ENCODE measurements at places on chromosomes 1 and 21.
A peak's percentile ranks its signal among the peaks of the same experiment; 100 is the strongest.

GRCh38 chr1:22176258-22176657 is 33.4 kb upstream of the WNT4 start:
- DNase-seq, result no peak

DNA sequence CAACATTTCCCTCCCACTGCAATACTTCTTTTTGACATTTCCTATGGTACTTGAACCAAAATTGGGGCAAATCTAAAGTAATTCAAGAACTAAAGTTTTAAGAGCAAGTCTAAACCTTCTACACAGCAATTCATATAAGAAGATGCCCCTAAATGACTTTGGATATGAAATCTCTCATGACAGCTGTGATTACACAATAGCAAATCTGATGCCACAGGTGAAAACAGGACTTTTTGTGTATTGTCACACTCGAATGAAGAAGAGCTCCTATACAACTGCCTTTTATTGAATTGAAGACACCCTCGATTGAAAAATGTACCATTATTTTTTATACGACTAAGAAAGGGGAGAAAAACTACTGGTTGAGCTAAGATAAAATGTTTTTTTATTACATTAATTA is 59.6 kb upstream of the DYNLT5 start:
- no peak for DNase-seq

DNA sequence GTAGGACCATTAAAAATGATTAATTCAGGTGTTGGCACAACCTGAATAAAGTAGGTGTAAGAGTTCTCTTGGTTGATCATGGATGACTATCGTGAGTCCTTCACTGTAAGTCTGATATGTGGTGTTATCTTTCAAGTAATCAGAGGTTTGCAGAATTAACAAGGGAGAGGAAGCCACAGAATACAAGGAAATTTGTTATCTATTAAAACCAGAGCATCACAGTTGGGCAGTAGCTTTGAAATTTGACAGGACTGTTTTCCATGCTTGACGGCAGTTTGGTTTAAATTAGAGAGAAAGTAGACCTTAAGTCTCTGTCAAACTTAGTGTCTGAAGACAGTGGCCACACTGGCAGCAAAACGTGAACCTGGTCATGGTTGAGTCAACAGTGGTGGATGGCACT is 139.5 kb upstream of the KCNK2 start:
- DNase-seq, result no peak

- no peak for DNase-seq
Measured at GRCh38 chr1:36034692-36035091, 49.2 kb upstream of the TEKT2 start.

DNA sequence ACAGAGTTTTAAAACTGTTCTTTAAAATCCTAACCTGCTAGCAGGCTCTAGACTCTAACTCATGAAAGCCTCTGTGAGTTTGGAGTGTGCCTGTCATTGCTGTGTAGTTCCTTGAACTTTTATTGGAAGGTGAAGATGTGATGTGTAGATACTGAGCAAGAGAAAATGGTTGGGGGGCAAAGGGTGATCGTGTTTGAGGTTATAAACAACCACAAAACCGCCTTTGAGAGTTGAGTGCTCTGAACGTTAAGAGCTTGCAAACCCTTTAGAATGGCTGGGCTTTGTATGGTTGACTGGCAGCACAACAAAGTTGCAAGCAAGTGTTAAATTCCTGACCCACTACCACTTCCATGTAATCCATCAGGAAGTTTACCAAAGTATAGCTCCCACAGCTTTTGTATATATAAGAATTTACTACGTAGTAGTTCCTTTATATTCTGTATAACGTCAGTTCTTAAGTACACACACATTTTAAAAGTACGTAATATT is 19.6 kb downstream of the BACE2 start:
- no peak for DNase-seq

DNA sequence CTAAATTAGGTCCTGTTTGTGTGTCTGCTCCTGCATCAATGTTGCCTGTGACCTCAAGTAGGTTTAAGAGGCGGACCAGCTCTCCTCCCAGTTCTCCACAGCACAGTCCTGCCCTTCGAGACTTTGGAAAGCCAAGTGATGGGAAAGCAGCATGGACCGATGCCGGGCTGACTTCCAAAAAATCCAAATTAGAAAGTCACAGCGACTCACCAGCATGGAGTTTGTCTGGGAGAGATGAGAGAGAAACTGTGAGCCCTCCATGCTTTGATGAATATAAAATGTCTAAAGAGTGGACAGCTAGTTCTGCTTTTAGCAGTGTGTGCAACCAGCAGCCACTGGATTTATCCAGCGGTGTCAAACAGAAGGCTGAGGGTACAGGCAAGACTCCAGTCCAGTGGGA is 79.9 kb downstream of the PRDM2 start:
- no peak for DNase-seq

DNA sequence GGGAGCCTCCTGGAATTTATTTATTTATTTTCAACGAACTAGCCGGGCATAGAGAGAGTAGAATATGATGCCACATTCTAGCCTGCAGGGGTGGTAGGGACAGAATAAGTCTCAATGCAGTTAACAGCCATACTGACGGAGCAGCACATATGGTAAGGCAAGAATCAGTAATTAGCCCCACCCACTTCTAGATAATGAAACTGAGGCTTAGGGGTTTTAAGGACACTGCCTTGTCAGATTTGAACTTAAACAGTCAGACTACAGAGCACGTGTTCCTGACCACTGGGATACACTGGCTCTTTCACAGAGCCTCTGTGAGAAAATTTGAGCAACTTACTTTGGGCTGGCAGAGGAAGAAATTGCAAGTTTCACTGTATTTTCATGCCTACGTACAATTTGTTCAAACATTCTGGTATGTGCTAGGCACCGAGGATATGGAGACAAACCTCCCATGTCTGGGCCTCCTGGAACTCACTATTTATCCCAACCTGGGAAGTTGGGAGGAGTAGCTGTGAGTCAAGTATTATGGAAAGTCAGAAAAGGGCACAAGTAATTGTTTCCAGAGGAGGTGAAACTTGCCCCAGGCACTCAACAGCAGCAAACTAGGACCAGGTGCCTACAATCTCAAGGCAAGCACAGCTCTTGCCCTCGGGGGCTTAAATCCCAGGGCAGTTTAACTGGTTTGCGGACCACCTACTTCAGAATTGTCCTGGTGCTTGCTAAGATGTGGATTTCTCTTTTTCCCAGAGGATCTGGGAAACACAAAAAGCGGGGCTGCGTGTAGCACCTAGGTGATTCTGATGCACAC is 1.6 kb upstream of the CLIC4 start:
- no peak for DNase-seq

- no peak for DNase-seq
Measured at GRCh38 chr1:5576011-5576672, 416.1 kb downstream of the NPHP4 start.

DNA sequence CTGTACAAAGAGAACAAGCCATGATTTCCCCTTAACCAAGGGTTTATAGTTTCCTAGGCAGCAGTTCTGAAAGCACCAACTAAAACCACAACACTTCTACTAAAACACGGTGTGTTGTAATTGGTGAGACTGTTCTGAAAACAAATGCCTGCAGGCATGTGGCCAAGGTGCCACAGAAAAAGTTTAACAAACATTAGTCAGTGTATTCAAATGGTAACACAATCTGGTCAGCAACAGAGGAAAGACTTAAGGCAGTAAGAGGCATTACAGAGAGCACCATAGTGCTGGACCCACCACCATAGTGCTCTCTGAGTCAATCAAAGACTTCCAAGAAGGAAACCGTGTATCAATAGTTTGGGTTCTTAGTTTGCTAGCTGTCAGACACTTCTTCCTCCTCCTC is 16.7 kb downstream of the SNIP1 start:
- no peak for DNase-seq

DNA sequence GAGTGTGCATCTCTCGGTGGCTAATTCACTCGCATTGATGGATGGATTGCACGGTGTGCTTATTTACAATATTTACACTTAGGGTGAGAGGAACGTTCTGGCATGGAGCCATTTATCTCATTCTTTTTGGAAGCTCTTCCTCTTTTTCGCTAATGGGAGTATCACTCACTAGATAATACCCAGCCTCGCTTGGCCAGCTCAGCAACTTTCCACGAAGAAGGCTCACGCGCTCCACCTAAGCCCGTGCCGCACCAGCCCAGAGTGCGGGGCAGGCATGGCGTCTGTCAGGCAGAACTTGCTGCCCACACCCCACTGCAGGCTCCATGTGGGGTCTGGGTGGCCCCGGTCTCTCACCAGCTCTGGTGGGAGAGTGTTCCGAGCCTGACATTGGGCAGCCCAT is 484.9 kb downstream of the NPHP4 start:
- DNase-seq, result no peak

GRCh38 chr1:204514828-204515227 is 1.4 kb upstream of the MDM4 start:
- no peak for DNase-seq

GRCh38 chr1:231059566-231060193 is 19.6 kb upstream of the FAM89A start:
- no peak for DNase-seq

GRCh38 chr21:31520561-31521098 is 138.9 kb upstream of the SOD1 start:
- no peak for DNase-seq

DNA sequence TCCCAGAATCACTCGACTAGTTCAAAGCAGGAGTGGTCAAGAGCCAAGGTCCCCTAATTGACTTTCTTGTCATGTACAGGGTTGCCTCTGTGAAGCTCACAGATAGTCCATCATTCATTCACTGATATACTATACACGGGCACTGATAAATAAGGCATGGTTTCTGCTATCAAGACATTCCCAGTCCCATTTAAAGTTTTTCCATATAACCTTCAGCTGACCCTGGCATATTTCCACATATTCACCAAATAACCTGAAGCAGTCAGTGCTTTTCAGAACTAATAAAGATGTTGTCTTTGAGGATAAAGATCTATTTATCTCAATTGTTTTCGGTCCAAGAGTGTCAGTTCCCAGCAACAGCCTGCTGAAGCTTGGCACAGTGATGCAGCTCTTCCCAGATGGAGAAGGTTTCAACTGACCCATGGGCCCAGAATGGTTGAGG is 173.4 kb downstream of the ZZZ3 start:
- no peak for DNase-seq

- no peak for DNase-seq
Measured at GRCh38 chr1:151287767-151288500, 5.8 kb downstream of the ZNF687 start.

GRCh38 chr1:201648066-201648906 is 109.4 kb downstream of the NAV1 start:
- DNase-seq, result peak; percentile 2

DNA sequence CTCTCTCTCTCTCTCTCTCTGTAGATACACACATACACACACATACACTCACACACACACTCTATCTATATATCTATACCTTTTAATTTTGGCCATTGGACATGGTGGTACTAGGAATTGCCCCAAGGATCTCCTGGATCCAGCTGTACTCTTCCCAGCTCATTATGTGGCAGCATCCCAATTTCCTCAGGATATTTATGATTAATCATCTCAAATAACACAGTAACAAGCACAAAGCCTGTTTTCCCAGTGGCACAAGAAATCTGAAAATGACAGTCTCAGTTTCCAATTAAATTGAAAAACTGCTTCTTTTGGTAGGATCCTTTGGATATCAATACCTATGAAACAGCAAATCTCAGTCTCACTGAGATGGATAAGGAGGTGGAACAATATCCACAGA is 27.6 kb downstream of the S100A10 start:
- no peak for DNase-seq

- peak; percentile 78 for DNase-seq
Measured at GRCh38 chr1:156160743-156161171, 7.4 kb downstream of the SEMA4A start.

All from stimulated activated CD4-positive, alpha-beta T cell treated with anti-CD3 and anti-CD28 coated beads, Interleukin-4, amount 100 ng/mL, for 48 hours (primary cell).